ENCODE measurements at places on chromosomes 1 and 21.

DNA sequence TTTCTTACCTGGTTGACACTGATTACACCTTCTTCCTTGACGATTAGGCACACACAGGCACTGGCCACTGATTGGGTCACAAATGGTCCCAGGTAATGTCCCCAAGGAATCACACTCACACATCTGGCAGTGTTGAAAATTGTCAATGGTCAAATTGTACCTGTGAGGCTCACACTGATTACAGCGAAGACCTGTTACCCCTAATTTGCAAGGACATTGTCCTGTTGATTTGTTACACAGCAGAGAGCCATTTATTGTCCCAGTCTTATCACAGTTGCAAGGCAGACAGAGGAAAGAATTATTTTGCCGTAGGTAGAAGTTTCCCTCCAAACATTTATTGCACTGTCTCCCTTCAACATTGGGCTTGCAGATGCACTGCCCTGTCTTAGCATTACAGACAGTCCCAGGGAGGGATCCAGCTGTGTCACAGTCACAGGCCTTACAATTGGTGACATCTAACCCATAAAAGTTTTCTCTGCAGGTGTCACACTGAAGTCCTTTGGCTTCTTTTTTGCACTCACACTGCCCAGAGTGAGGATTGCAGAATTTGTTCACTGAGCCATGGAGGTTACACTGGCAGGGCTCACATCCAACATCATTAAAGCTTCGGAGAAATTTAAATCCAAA is 176.6 kb downstream of the USH2A start:
- no peak for DNase-seq

DNA sequence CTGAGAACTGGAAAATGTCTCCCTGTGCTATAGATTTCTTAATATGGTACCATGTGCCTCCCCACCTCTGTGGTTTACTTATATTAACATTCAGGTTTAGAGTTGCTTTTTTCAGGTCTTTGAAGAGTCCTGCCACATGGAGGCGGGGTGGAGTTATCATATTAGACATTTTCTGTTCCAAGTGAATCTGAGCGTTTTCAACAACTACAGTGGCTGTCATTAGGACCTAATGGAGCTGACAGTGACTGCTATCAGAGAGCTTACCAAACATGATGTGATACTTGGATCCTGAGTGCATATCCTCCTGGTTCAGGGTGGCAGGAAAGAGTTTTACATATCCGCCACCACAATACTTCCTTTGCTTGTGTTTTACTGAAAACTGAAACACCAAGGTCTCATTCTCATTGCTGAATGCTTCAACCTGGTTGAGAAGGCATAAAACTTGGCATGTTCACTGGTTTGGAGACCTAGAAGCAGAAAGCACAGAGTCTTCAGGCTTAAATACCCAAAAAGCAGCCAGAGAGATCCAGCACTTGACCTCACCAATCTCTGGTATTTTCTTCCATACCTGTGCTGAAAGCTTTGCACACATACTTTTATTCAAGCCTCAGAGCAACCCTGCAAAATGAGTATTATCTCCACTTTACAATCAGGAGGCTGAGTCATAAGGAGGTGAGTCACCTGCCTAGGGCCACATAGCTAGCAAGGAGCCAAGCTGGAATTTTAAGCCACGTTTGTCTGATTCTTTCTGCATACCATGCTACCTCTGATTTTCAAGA is 47.4 kb upstream of the OSBPL9 start:
- peak; percentile 50 for DNase-seq

DNA sequence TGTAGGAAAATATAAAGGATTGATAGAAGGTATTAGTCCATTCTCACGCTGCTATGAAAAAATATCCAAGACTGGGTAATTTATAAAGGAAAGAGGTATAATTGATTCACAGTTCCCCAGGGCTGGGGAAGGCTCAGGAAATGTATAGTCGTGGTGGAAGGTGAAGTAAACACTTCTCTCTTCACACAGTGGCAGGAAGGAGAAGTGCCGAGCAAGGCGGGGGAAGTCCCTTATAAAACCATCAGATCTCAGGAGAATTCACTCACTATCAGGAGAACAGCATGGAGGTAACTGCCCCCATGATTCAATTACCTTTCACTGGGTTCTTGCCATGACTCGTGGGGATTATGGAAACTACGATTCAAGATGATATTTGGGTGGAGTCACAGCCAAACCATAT is 1806.0 kb downstream of the MRPL39 start:
- no peak for DNase-seq

DNA sequence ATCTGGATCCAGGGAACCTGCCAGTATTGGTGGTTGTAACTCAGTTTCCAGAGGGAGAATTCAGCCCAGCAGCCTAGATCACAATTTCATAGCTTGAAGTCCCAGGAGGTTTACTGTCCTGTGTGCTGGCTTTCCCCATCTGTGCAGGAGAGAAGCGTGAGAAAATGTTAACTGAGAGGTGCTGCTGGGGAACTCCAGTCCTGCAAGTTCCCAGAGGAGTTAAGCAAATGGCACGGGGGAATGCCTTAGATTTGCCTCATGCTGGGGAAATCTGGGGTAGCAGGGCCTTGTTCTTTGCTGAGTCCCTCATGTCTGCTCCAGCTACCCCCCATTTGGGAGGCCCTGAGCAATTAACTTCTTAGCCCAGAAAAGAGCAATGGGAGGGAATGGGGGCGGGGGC is 25.1 kb upstream of the SLAMF6 start:
- no peak for DNase-seq

GRCh38 chr1:1157426-1157913 is 16.2 kb upstream of the TTLL10 start:
- DNase-seq: peak; percentile 60

- DNase-seq: no peak
Measured at GRCh38 chr1:114076308-114076707, 77.4 kb downstream of the SYT6 start.

- no peak for DNase-seq
Measured at GRCh38 chr1:245650441-245650960, 495.7 kb downstream of the KIF26B start.

DNA sequence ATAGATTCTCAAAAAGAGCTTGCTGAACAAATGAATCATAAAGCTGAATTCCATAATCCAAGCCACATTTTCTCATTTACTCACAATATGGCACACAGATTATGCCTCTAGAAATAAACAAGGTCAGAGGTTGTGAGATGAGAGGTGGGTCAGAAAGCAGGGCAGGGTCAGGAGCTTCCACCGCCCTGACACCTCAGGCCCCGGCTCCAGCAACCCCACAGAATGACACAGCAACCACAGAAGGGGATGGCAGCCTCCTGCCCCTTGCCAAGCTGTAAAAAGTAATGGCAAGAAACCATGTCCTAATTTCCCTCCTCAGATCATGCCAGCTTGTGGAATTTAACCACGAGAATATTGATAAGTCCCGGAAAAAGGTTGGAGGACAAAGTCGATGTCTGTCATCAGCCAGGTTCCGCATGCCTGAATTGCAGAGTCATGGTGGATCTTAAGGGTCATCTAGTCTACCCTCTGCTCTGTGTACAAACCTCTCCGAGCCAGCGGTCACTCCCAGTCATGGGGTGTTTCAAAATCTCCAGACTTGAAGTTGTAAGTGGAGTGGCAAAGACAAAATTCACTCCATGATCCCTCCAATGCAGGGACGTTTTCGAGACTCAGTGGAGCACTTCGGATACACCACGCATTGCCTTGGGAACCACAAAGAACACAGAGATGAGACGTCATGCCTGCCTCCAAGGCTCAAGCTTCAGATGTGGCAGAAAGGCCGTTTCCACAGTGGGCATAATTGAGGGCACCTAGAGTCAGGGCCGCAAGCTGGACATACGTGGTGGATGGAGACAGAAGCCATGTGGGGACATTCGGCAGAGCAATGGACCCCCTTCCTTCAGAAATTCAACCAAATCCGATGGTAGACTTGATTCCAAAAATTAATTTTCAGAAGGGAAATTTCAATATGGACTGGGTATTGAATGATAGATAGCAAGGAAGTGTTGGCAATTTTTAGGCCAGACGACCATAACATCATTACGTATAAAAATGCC is 254.0 kb downstream of the TOMM20 start:
- no peak for DNase-seq

GRCh38 chr21:43775795-43776430 is at the start of gene CSTB:
CSTB (minus strand) TSS chr21:43776308; CDS start chr21:43776269, 39 bp downstream.
- peak; percentile 86 for DNase-seq

GRCh38 chr21:15793550-15794235 is 63.9 kb downstream of the USP25 start:
- no peak for DNase-seq

DNA sequence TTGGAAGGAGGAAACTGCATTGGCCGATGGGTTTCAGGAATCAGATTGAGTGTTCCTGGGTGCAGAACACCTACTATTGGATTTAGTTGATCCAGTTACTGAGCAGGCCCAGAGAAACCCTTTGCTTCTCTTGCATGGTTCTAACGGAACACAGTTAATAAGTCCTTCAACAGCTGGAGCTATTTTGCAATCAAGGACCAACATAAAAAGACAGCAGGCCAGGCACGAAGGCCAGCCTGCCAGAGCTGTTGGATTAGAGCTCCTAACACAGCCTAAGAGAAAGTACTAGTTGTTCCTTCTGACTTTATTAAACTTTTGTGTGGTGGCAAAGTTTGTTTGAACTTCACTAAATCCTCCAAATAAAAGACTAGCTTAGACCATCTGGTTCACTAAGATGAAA is 148.0 kb upstream of the LMO4 start:
- DNase-seq: no peak

DNA sequence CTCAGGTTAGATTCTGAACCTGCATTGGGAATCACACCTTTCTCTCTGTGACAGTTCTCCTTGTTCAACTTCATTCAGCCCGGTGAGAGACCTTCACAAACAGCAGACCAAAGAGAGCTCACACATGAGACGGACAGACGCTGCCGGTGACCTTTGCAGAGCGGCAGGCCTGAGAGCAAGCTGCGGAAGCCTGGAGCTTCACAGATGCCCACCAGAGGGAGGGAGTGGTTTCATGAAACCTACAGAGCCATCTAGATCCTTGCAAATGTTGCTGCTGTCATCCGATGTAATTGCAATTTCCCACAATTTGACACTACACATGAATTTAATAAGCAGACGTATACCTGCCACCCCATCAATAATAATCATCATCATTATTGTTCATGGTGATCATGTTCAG is 39.4 kb downstream of the GRIK3 start:
- DNase-seq: no peak

- DNase-seq: no peak
Measured at GRCh38 chr21:34530261-34530660, 18.3 kb upstream of the KCNE1 start.

DNA sequence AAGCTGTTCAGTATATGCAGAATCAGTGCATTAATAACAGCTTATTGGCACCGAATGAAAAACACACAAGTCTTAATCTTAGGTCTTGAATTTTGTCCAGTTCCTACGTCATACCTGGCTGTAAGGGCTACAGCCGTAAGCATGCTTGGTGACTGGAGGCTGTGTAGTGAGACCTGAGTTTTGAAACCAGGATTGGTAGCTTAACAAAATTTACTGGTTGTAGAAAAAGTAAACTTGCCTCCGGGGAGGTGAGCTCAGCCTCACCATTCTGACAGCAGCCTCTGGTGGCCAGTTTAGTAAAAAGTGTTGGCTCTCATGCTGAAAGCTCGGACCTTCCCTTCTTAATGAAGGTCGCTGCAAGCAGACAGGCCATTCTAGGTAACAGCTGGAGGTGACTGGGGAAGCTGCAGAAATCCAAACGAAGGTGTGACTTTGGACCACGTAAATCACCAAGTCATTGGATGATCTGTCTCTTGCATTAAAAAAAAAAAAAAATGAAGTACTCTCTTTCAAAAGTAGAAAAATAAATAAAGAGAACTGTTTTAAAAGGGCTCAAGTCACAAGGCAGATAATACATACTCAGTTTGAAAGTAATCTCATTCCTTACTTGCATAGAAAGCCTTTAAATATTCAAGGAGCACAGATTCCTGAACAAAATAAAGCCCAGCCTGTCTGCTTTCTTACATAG is 48.9 kb downstream of the HLCS start:
- no peak for DNase-seq

- no peak for DNase-seq
Measured at GRCh38 chr1:34762474-34763141, 3.1 kb downstream of the GJB4 start.

GRCh38 chr1:45659222-45659621 is 27.1 kb downstream of the GPBP1L1 start:
- DNase-seq: no peak

DNA sequence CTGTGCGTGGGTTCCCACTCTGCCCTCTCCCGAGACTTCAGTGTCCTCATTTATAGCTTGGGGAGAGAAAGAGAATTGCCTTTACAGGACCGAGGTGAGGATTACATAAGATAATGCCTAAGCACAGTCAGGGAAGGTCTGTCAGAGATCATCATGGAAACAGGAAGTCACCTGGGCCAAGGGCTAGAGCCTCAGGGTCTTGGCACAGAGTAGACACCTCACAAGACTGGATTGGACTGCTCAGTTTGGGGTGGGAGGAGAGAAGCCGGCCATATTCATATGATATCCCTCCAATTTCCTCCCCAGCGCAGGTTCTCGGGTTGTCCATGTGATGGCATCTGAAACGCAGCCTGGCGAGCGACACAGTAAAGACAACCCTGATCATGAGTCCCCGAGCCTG is 3.8 kb downstream of the CNR2 start:
- no peak for DNase-seq

DNA sequence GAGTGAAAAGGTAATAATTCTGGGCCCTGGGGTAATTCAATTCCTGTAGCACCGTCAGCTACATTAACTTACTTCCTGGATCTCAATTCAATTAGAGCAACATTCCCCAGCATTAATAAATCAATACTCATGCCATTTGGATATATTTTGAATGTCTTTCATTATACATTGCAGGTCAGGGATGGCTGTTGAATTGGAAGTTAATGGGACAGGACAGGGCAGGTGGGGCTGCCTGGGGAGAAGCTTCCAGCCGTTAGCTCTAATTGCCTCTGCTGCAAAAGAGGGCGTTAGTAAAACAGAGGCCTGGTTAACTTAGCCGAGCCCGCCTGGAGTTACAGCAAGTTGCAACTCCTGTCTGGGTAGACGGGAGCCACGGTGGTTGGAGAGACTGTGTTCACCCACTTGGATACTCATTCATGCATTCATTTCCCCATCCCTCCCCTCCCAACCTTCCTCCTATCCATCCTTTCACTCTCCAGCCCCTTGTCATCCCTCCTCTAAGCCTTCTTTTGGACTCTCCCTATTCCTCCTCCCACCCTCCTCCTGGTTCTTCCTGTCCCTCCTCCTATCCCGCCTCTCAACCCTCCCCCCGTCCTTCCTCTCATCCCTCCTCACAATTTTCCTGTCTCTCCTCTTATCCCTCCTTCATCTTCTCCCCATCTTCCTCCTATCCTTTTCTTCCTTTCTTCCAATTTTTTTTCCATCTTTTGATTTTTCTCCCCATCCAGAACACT is 137.6 kb upstream of the RUNX3 start:
- DNase-seq: no peak

GRCh38 chr1:174217787-174218574 is 58.7 kb downstream of the RABGAP1L start:
- no peak for DNase-seq

Measured in activated naive CD4-positive, alpha-beta T cell treated with Interleukin-2 at 50 U/mL for 16 hours (primary cell).